ENCODE measurements at places on chromosomes 12 and 14. TPM values are rescaled to one million over a fixed set of nuclear protein-coding genes. Genes with fewer than 3 reads are reported as not detected.

Gene NR2C1
- total RNA-seq = 14.4 TPM

Gene TMEM253
- total RNA-seq = not detected

Gene KRT86
- total RNA-seq = not detected

Gene CISTR
- total RNA-seq = not detected

Gene GTF2H3
- 22.5 TPM for total RNA-seq

Gene TROAP
- 0.12 TPM for total RNA-seq

Gene NEDD1
- total RNA-seq = 25.6 TPM

All from smooth muscle cell of the coronary artery (primary cell).